ENCODE measurements at places on chromosomes 6 and 20. TPM values are rescaled to one million over a fixed set of nuclear protein-coding genes. Genes with fewer than 3 reads are reported as not detected.

Gene PCK1
- total RNA-seq = 16.1 TPM

Gene CTAGE9
- total RNA-seq = not detected

Gene NPBWR2
- not detected for total RNA-seq

Gene NOTCH4
- 22.4 TPM for total RNA-seq

Gene KCNK17
- total RNA-seq = 1.7 TPM

Gene TMEM63B
- 24.3 TPM for total RNA-seq

Gene REM1
- 4.4 TPM for total RNA-seq

Gene MEI4
- total RNA-seq = under 0.01 TPM

All from tibial nerve (tissue), 4 donors.